ENCODE measurements at places on chromosomes 1 and 21.
A peak's percentile ranks its signal among the peaks of the same experiment; 100 is the strongest.

DNA sequence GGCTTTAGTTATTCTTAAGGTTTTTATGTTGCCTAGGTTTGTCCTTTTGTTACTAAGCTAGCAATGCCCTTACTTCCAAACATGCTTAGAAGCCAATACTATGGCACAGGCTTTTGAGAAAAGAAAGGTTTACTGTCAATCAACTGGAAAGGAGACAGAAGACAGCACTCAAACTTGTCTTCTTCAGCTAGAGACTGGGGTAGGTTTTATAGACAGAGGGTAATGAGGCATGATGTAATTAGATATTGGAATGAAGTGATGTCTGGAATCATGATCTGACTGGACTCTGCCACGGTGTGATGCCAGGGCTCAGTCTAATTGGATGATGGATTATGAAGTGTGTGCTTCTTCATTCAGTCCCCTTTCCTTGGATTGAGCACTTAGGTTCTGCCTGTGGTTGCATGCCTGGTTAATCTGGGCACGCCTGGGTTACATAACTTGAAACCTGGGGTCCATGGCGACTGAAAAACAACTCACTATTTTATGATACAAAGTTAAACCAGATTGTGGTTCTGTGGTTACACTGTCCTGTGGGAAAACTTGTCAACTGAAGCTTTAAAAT is 625.8 kb downstream of the BRINP3 start:
- no peak for DNase-seq

DNA sequence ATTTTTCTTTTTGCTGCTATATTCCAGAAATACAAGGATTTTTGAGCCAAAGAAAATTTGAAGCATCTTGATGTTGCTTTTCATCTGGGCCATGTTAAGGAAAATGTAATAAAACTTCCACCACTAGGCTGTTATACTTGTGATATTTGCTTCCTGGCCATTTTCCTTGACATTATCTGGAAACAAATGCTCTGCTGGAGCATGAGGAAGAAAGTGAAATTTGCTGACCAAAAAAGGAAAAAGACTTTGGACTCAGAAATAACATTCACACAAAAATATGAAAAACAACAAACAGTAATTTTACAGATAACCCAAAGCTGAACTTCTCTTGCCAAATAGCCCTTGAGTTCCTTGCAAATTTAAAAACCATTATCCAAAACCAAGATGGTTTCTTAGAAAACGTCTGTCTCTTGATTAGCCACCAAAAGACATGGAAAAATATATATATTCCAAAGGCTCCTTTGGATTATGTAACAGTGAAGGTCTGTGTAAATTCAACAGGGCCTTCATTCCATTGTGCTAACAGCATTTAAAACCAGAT is 344.5 kb downstream of the LMX1A start:
- DNase-seq = no peak

DNA sequence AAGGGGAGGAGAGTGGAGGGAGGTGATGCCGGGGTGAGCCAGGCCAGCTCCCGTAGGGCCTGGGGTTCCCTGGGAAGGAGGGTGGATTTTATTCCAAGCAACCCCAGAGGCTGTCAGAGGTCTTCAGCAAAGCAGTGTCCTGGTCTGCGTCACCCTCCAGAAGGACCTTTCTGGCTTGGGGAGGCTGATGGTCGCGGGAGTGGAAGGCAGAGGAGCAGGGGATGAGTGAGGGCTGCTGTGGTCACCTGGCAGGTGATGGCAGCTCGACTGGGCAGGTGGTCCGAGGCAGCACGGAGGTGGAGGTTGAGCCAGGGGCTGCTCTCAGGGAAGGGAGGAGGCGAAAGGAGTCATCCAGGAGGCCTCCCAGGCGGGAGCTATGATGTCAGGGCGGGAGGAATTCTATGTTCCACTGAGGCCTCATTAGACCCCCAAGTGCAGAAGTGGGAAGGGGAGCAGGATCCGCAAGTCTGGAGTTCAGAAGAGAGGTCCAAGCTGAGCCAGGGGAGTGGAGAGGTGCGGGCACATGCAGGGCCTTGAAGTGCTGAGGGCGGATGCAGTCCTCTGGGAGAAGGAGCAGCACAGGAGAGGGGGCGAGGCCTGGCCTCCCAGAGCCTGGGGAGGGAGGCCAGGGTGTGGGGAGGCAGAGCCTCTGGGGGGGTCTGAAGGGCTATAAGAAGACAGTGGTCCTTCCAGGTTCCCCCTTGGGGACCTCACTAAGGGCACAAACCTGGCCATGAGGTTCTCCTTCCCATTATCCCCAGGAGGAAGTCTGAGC is 33.3 kb downstream of the BMP8A start:
- DNase-seq = no peak

DNA sequence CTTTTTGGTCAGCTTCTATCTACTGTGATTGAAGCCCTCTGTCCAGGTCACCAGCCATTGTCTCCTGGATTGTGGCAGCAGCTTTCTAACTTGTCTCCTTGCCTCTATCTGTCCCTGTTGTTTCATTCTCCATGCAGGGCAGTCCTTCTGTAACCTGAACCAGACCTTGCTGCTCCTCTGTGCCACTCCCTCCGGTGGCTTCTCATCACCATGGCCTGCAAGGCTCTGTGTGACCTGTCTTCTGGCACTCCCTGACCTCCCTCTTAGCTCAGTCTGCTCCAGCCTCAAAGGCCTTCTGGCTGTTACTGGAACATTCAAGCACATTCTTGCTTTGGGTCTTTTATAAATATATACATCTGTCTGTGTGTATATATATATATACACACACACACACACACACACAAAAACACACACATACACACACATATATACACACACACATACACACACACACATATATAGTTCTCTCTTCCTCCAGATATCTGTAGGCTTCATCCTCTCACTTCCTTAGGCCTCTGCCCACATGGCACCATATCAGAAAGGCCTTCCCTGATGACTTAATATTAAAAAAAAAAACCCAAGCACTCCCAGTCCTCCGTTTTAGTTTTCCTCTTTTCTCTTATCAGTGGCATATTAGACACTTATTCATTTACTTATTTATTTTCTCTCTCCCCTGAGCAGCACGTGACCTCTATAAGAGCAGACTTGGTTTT is 21.2 kb upstream of the JUN start:
- no peak for DNase-seq

- DNase-seq = no peak
Measured at GRCh38 chr1:20223106-20223505, 36.8 kb upstream of the PLA2G2C start.

- DNase-seq = peak; percentile 53
Measured at GRCh38 chr1:23522244-23522982, 8.6 kb downstream of the E2F2 start.

DNA sequence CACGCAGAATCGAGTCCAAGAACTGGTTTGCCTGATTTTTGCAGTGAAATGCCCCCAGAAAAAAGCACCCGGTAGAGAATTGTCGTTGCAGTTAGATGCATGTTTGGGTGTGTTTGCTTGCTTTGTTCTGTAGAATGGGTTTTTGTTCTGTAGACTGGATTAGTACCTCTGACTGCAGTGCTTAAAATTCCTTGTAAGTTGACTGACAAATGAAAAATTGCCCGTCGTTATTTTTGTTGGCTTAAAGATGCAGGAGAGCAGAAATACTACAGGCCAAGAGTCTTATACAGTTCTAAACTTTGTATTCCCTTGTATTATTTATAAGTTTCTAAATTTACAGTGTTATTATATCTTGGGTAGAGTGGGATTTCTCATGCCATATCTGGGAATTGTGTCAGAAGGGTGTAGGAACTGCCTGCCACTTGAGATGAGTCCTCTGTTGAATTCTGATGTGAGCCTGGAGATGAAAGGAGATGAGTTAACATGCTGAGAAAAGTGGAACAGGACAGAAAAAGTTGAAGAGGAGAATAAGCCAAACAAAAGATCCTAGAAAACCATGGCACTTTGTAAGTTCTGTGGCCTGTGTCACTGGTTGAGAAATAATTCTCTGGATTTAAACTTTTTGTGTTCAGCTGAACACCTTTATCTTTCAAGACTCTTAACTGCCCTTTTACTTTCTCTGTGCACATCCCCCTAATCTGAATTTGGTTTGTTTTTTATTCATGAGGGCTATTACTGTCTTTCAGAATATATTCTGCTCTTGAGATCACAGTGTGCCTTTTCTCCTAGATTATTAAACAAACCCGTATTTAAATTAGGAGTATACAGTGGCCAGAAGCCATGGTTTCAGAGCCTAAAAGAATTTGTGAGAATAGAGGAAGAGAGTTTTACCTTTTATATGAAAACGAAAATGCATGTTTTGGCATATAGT is 1.4 kb downstream of the DESI2 start:
- DNase-seq = no peak

- DNase-seq = no peak
Measured at GRCh38 chr21:8997011-8997440, 1524.4 kb upstream of the TPTE start.

GRCh38 chr1:105373681-105374080 is 1624.0 kb downstream of the AMY1C start:
- DNase-seq = no peak

GRCh38 chr21:37366482-37367316 is at the start of gene DYRK1A:
Gene DYRK1A, plus strand, starts transcription at chr21:37366773. Its CDS starts 53,602 bp downstream, at chr21:37420375.
- DNase-seq = peak; percentile 100

GRCh38 chr1:58722967-58723366 is 23.1 kb upstream of the MYSM1 start:
- DNase-seq = no peak

GRCh38 chr1:94105581-94105952 is 15.4 kb downstream of the ABCA4 start:
- no peak for DNase-seq

- DNase-seq = no peak
Measured at GRCh38 chr1:161803181-161803580, 37.1 kb downstream of the ATF6 start.

- DNase-seq = peak; percentile 66
Measured at GRCh38 chr1:112579801-112580510, 39.0 kb downstream of the ST7L start.

DNA sequence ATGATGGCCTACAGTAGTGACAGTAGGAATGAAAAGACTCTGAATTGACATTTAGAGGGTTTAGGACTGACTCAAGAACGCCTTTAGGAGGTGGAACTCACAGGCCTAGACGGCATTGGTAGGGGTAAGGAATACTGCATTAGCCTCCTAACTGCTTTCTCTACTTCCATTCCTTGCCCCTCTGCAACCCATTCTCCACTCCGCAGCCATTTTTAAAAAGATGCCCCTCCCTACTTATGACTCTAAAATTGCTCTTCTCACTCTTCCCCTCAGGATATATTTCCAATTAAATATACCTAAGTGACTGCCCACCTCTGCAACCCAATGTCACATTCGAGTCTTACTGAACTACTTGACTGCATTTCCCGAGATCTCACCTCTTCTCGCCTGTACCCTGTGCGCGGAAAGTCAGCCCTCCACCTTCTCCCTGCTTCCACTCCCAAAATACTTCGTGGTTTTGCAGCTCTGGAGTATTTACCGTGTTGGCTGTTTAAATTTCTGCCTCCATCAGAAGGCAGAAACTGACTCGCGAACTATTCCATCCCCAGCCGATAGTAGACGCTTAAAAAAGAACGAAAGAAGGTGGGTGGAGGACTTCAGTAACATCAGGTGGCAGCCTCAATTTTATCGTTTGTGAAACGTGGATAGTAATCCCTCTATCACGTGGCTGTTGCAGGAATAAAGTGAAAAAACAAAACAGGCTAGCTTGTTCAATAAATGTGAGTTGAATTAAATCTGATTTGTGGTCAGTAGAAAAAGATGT is 1.1 kb upstream of the YBX1 start:
- DNase-seq = no peak

DNA sequence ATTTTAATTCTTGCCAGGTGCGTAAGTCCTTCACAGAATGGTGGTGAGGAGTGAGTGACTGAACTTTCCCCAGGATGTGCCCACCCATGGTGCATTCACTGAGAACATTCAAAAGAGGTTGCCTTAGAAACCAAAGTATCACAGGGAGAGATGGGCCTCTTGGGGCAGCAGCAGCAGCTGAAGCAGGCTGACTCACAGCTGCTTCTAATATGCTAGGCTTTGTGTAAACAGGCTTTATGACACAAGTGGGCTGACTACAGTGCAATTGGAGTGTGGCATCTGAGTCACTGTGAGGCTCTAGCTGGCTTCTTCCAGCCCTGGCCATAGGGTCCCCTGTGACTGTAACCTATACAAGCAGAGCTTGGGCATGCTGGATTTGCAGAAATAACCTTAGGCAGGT is 12.6 kb downstream of the PIGP start:
- DNase-seq = peak; percentile 97

- no peak for DNase-seq
Measured at GRCh38 chr1:206782448-206782847, 10.2 kb upstream of the IL10 start.

DNA sequence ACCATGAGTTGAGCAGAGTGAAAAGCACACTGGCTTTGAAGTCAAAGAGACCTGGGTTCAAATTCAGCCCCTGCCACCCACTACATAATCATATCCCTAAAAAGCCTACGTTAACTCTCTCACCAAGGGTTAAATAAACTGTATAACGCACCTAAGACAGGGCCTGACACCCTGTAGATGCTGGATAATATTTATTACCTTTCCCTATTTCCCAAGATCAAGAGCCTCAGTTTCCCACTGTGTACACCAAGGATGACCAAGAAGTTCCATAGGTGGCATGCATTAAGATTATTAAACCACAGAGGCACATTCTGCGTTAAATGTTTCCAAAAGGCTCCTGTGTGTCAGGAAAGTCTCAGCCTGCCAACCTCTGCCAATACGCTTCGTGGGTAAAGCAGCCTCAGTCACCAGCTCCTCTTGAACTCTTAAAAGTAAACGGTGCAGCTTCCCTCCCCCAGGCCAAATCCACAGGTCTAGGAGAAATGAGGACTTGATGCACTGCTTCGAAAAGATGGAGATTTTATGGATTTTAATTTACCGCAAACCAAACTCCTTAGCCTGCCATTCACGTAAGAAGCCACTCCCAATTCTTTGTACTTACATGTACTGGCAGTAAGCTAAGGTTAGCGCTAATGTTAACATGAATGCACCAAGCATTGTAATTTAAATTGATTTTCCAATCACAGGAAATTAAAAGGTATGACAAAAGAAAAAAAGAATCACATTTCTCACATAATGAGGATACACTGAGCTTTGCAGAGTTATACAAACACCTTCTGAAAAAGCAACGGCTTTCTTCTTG is 2.6 kb downstream of the USP24 start:
- no peak for DNase-seq

DNA sequence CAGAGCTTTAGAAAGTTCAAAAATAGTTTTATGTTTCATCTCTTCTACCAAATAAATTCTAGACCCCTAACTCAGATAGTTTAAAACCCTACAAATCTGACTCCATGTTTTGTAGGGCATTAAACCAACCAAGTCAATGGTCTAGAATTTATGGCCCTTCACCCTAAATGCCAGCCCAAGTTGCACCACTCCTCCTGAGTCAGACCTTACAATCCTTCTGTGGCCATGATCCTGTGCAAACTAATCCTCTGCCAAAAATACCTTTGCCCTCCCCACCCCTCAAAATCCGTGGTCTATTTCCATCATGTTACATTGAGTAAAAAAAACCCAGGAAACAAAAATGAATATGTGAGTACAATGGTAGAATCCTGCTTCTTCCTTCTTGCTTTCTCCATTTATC is 179.3 kb downstream of the NR5A2 start:
- peak; percentile 14 for DNase-seq

- DNase-seq = no peak
Measured at GRCh38 chr1:201885531-201886075, 3.1 kb upstream of the SHISA4 start.

All from fibroblast of gingiva (primary cell).